ENCODE measurements at places on chromosomes 7 and 10.

- no peak for DNase-seq
These were observed 747.7 kb upstream of the POM121L12 start for GRCh38 chr7:52287698-52288097.

DNA sequence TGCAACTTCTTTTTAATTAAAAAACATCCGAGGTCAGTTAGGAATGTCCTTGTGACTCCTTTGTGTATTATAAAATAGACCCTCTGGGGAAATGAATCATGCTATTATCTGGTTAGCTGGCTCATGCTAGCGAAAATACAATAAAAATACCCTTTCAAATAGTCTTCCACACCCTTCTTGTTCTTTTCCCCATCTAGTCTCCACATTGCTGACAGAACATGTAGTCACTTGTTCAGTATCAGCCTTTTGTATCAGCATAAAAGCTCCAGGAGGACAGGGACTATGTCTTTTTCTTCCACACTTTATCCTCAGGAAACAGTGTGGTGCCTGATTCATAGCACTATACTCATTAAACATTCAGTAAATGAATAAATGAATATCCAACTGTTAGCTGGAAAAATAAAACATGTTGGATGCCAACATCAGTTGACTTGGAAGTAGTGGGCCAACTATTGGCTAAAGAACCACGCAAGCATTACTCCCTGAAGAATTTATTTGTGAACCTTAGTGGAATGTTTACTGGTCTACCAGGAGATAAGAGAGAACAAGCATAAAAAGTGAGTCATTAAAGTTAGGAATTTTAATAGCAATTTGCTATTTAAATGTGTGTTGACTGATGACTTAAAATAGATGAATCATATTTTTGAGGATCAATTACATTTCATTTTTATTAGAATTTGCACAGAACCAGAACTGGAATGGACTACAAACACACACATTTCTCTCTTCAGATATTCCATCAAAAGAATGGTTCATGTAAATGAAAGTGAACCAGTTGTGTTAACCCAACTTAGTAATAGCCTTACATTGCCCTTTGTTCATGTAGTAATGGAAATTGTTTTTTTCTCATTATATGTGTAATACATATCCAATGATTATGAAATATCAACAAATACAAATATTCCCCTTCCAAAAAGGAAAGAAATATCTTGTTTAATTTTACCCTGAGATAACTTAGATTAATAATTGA is 129.6 kb downstream of the DKK1 start:
- no peak for DNase-seq

GRCh38 chr7:96669812-96670211 is 39.8 kb downstream of the SEM1 start:
- DNase-seq: peak; percentile 59

GRCh38 chr10:49542353-49542752 is 3.4 kb upstream of the ERCC6 start:
- DNase-seq: no peak

DNA sequence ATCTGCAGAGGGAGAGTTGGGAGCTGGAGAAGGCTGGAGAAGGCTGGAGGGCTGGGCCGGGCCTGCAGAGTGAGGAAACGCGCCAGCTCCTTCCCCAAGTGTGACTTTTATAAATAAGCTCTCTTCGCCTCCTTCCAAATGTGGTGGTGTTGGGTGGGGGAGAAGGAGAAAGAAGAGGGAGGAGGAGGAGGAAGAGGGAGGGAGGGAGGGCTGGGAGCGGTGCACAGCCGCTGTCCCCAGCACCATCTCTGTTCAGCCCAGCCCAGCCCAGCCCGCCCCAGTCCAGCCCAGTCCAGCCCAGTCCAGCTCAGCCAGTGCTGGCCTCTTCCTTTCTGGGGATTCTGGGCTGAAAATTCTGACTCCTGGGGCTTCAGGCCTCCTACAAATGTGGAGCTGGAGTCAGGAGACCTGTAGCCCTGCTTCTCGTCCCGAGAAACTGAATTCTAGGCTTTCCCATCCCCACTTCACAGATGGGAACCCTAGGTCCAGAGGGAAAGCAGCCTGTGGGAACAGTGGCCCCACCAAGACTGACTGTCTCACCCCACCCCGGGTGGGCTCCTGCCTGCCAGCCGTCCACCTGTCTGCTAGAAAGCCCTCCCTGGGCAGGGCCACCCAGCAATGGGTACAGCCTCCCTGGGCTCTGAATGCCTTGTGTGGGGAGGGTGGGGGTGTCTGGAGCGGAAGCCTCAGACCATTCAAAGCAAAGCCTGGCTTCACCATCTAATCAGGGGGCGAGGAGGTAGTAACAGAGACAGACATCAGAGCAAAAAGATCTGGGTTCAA is 2.3 kb downstream of the STX1A start:
- no peak for DNase-seq

GRCh38 chr7:33850768-33851167 is 54.6 kb upstream of the BMPER start:
- DNase-seq: no peak

GRCh38 chr10:11819027-11819426 is 4.1 kb upstream of the PROSER2 start:
- DNase-seq: no peak

DNA sequence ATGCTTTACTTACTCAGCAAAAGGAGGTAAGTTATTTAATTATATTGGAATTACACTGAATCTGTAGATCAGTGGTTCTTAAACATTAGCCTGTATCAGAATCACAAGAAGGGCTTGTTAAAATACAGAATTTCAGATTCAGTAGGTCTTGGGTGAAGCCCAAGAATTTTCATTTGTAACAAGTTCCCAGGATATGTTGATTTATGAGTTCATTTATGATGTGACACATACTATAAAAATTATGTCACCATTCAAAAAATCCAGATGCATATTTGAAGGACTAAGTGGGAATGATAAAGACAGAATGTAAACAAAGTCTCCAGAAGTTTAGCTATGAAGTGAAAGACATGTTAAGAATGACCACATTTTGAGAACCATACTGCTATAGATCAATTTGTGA is 52.3 kb downstream of the HECTD2 start:
- no peak for DNase-seq

- no peak for DNase-seq
These were observed 260.7 kb upstream of the PRKCQ start for GRCh38 chr10:6840766-6841165.

DNA sequence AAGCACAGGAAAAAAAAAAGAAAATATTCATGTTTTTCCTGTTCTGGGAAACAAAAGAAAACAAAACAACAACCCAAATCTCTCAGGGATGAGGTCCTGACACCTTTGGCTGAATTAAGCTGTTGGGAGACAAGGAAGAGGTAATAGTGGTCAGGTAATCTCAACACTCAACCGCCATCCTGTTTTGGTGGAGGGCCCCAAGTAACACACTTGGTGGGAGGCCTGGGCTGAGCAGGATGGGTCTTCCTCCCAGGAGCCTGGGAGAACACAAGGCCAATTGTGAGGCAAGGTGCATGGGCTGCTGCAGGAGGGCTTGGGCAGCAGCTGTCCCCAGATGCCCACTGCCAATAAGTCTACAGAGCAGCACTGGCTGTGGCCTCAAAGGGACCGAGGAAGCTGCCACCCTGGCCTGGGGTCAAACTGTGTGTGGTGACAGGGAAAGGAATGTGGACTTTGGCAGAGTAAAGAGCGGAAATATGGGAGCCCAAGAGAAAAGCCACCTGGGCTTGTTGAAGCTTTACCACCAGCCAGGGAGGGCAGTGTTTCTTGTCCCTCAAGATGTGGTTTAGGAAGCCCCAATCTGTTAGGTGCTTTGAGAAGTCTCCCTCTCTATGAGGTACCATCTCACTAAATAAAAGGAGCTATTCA is 93.5 kb upstream of the SLC25A13 start:
- DNase-seq: no peak

GRCh38 chr7:27329909-27330308 is 87.3 kb downstream of the EVX1 start:
- no peak for DNase-seq

- peak; percentile 96 for DNase-seq
These were observed 63.4 kb downstream of the CRPPA start for GRCh38 chr7:16357921-16358320.

GRCh38 chr10:26737730-26738129 is 40.2 kb downstream of the PDSS1 start:
- DNase-seq: no peak

DNA sequence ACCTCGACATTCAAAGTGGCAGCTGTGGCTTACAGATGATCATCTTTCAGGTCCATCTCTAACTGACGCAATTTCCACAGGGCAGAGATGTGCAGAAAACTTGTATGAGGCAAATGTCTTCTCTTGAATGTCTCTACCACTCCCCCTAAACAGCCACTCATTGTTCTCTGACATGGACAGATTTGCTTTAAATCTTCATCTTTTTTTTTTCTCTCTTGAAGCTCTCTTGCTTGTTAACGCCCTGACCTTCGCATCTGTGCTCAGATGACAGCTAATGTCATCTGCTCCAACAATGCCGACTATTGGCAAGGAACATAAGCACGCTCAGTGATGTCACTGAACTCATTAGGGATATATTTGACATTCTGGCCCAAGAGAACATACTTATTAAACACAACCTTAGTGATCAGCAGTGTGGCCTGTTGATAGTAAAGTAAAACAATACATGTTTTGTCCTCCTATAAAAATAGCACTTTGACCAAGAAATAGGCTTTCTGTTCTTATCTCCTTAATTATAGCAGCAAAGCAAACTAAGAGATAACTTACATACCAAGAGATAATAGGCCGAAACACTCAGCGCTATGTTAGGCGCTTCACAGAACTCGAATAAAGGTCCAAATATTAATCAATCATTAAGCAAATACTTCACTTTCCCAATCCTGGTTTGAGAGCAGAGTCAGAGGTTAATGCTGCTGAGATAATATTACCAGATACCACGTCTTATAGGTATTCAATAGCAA is 583.5 kb downstream of the PARD3 start:
- no peak for DNase-seq

DNA sequence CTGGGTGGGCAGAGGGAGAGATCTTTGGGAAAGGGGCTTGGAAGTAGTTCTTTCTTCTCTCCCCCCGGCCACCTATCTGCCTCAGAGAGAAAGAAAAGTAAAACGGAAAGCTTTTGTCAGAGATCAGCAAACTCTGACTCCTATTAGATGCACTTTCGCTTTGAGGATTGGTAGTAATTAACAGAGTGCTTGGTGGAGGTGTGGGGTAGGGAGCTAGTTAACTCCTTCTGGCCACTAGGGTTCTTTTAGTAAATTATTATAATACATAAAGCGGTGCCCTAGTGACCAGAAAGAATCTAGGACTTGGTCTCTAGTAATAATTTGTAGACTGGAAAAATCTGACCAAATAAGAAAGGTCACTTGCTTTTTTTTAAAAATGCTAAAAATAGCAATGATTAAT is 54.6 kb downstream of the CPVL start:
- DNase-seq: peak; percentile 34

DNA sequence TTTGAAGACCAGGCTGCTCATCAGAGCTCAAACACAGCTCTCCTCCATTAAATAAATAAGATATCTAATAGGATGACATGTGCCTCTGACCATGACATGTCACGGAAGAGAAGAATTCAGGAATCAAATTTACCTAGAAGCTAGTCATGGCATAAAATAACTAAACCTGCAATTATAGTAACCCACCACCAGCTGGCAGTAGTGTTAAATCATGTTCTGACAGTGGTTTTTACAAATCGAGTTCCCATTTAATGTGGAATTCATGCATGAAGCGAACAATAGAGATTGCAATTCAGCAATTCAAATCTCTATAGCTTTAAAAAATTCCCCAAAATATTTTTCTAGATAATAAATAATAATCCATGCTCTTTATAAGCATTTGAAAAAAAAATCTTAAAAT is 74.6 kb upstream of the IKZF1 start:
- peak; percentile 9 for DNase-seq

GRCh38 chr10:132784866-132785722 is 853 bp downstream of the NKX6-2 start:
- DNase-seq: no peak

GRCh38 chr10:91556691-91557566 is 75.9 kb downstream of the PPP1R3C start:
- DNase-seq: no peak

DNA sequence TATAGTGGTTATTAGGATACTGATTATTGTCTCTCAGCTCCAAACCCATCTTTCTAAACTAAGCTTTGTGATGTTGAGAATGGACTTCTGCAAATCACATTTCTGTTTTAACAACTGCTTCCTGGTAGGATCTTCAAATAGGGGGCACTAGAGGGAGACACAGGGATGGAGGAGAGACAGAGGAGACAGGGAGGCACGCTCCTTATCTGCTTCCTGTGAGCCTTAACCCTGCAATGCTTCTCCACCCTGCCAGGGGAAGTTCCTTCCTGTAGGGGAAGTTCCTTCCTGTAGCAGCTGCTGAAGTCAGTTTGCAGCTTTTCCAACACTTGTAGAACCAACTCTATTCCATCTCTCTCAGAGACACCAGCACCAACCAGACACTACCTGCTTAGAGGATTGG is 847.2 kb downstream of the CCSER2 start:
- DNase-seq: no peak

- no peak for DNase-seq
These were observed 84.7 kb upstream of the C1QL3 start for GRCh38 chr10:16606421-16606820.

DNA sequence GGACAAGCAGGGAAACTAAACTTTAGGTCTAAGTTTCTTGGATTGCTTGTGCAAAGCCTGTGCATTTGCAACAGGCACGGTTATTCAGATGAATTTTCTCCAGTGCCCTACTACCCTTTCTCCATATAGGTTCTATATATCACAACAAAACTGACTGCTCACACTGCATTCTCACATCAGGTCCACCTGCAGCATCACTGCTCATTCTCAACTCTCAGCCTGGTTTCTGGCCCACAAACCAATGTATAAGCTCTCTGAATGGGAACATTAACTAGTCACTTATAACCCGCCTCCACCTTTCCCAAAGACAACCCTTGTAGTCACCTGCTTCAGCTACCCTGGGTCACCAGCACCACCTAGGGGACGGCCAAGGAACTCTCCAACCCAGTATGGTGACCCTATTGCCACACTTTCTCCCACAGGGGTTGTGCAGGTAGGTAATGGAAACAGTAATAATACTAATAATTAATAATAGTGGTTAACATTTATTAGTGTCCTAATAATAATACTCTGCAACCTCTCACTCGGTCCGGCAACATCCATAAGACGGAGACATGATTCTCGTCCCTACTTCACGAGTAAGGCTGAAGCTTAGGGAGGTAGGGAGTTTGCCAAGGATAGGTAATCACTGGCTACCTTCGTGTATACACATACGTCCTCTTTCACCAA is 97.3 kb downstream of the CLEC2L start:
- no peak for DNase-seq

DNA sequence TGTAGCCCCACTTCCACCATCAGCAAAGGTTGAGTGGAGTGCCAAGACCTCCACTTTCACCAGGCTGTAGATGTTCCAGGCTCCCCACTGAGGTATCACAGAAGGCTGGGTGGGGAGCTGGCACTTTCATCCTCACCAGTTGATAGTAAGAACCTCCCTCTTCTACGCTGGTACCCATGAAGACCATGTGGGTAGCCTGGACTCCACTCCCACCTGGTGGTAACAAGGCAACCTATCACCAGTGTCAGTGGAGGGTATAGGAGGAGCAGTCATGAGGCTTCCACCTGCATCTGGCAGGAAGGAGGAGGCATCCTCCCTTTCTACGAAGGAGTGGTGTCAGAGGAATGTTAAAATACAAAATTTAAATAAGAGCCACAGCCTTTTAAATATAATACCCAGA is 4.4 kb downstream of the SMIM30 start:
- no peak for DNase-seq

- no peak for DNase-seq
These were observed 191.9 kb downstream of the MAD1L1 start for GRCh38 chr7:2040893-2041270.

GRCh38 chr7:64758151-64758550 is 36.1 kb upstream of the ZNF138 start:
- no peak for DNase-seq

Measured in DMS 273 treated with DMSO at 0.1 percent for 48 hours (cell line).